ENCODE measurements at places on chromosomes 16 and 17. TPM values are rescaled to one million over a fixed set of nuclear protein-coding genes. Genes with fewer than 3 reads are reported as not detected.

The MYOCD gene
- not detected for total RNA-seq

GRCh38 chr17:72705905-72706395 is 386.5 kb downstream of the SLC39A11 start:
- no peak for DNase-seq

- DNase-seq, result no peak
Measured at GRCh38 chr17:58267347-58268324, 13.1 kb downstream of the MPO start.

GRCh38 chr17:46842835-46843234 is 8.5 kb upstream of the WNT9B start:
- no peak for DNase-seq

DNA sequence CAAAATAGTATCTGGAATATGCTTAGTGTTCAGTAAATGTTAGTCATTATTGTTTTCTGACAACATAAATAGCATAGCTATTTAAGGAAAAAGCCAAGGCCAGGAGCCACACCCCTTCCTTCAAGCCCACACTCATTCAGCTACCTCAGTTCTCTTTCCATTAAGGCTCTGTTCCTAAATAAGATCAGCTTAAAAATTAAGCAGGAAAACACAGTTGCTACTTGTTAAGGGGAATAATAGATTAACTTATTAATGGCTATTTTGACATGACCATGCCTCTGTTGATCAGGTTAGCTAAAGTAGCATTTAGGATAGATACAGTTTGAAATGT is 158.1 kb downstream of the CHD9 start:
- no peak for DNase-seq

DNA sequence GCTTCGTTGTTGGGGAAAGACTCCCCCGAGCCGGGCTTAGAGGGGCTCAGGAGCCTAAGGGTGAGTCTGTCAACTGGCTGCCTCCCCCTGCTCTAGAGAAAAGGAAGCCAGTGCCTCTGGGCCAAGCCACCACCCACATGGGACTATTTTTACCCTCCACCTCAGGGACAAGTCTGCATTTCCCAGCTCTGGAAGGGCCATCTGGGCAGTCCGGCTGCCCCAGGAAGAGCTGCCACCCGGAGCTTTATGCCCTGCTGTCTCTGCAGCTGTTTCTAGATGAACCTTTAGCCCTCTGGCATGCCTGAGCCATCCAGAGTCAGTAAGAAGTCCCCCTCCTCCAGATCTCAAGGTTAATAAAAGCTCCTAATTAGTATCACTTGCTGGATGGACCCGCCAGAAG is 5.3 kb upstream of the RPRML start:
- DNase-seq, result no peak

DNA sequence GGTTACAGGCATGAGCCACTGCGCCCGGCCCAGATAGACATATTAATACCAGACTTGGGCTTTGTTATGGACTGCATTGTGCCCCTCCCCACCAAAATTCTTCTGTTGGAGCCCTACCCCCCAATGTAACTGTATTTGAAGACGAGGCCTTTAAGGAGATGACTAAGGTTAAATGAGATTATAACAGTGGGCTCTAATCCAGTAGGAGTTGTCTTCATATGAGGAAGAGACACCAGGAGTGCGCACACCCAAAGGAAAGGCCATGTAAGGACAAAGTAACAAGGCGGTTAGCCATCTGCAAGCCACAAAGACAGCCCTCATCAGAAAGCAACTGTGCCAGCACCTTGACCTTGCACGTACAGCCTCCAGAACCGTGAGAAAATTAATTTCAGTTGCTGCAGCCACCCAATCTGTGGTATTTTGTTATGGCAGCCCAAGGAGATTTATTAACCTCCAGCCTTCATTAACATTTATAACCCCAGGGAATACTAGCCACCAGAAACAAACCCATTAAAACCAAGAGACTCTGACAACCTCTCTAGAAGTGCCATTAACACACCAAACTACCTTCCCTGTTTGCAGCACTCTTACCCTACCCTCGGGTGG is 107.6 kb downstream of the TTC19 start:
- DNase-seq, result no peak

DNA sequence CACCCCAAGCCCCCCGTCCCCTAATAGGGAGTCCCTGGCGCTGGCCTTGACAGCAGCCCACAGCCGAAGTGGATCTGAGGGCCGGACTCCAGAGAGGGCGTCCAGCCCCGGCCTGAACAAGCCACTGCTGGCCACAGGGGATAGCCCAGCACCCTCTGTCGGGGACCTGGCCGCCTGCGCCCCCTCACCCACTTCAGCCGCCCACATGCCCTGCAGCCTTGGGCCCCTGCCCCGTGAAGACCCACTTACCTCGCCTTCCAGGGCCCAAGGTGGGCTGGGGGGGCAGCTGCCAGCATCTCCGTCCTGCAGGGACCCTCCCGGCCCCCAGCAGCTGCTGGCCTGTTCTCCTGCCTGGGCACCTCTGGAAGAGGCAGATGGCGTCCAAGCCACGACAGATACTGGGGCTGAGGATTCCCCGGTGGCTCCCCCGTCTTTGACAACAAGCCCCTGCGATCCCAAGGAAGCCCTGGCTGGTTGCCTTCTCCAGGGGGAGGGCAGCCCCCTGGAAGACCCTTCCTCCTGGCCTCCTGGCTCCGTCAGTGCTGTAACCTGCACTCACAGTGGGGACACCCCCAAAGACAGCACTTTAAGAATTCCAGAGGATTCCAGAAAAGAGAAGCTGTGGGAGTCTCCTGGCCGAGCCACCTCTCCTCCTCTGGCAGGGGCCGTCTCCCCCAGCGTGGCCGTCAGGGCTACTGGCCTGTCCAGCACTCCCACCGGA is 19.3 kb upstream of the ZFPM1 start:
- DNase-seq, result no peak

DNA sequence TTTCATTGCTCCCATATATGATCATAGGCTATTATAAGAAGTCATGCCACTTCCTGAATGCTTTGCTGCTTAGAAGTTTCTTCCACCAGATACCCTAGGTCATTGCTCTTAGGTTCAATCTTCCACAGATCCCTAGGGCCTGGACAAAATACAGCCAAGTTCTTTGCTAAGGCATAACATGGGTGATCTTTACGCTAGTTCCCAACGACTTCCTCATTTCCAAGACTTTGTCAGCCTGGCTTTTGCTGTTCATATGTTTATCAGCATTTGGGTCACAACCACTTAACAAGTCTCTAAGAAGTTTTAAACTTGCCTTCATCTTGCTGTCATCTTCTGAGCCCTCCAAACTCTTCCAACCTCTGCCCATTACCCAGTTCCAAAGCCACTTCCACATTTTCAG is 20.1 kb upstream of the DLX3 start:
- no peak for DNase-seq
